Ovary (tissue), 10 donors: ENCODE measurements at places on chromosomes 1 and 21. TPM values are rescaled to one million over a fixed set of nuclear protein-coding genes. Genes with fewer than 3 reads are reported as not detected.

DNA sequence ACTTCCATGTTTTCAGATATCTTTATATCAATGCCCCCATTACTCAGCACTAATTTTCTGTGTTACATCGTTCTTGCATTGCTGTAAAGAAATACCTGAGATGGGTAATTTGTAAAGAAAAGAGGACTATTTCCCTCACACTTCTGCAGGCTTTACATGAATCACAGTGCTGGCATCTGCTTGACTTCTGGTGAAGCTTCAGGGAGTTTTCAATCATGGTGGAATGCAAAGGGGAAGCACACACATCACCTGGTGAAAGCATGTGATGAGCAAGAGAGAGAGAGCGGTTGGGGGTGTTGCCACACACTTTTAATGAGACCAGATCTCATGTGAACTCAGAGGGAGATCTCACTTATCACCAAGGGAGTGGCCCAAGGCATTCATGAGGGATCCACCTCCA, 14.9 kb upstream of the APP start:
- DNase-seq: no peak

DNA sequence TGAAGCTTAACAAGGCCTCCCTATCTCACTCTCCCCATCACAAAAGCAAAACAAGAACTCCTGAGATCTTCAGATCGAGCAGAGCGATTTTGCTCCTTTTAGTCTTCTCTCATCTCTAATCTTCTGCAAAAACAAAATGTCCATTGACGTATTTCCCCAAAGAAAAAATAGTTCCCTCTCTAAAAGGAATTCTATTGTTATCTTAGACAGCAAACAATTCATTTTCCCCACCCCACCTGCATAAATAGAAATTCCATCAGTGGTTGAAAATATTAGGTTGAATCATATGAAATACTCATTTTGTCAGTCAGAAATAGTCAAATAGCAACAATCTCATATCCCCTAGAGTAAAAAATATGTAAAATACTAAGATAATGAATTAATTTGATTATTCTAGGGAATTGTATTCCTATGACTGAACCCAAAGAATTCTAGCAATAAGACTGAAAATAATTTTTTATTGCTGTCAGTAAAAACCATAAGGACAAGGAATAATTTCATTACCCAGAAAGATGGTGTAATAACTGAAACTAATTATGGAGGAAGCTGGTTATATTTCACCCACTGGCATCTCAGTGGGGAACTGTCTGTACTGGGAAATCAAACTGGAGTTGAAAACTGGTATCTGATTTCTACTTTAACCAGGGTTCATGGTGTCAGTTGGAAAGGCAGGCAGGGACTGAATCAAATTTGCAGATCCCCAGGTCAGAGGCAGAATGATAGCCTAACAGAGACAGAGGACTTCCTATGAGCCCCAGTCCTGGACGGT, 51.3 kb downstream of the RHOU start:
- no peak for DNase-seq

GRCh38 chr1:17598251-17598650, 58.8 kb downstream of the ARHGEF10L start:
- no peak for DNase-seq

DNA sequence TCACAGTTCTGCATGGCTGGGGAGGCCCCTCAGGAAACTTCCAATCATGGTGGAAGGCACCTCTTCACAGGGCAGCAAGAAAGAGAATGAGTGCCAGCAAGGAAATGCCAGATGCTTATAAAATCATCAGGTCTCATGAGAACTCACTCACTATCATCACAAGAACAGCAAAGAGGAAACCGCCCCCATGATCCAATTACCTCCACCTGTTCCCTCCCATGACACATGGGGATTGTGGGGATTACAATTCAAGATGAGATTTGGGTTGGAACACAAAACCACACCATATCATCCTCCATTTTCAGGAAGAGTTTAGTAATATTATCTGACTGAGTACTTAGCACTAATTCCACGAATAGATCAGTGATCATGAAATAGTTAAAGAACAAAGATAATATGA, 244.2 kb downstream of the LMO4 start:
- DNase-seq: no peak

GRCh38 chr1:68955424-68955823, 458.5 kb upstream of the DEPDC1 start:
- DNase-seq: no peak

- DNase-seq: no peak
Measured at GRCh38 chr1:156503698-156504437, 3.3 kb upstream of the MEF2D start.

The ASPM gene
- 0.57 TPM for total RNA-seq

- no peak for DNase-seq
Measured at GRCh38 chr1:171863531-171863930, 22.2 kb downstream of the DNM3 start.

The SLC35F3 gene
- total RNA-seq: 0.69 TPM

DNA sequence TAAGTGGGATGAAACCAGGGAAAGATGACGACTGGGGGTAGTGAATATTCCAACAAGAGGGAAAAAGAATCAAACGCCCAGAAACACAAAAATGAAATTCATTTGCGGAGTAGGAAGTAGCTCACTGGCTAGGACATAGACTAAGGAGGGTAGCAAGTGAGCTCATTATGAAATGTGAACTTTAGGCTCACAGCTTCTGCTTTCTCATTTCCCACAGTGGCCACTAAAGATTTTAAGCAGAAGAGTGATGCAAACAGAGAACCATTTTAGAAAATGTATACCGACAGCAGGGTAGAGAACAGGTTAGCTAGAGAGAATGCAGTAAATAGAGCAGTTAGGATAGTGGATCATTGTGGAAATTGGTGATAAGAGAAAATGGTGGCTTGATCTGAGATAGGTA, 3.5 kb downstream of the CD48 start:
- no peak for DNase-seq

GRCh38 chr1:66732407-66733166, 19.7 kb upstream of the DYNLT5 start:
- DNase-seq: no peak

The CR1L gene
- not detected for total RNA-seq

DNA sequence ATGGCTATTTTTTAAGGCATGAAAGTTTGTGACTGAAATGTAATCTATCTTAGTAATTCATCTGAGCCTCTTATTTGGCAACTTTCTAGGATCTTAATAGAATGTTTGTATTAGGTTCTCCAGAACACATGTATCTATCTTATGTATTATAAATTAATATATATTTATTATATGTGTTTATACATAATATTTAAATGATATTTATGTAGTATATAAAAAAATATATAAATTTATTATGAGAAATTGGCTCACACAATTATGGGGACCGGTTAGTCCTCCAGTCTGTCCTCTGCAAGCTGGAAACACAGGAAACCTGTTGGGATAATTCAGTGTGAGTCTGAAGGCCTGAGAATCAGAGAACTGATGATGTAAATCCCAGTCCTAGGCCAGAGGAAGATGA, 155.7 kb downstream of the AMY1C start:
- DNase-seq: no peak

DNA sequence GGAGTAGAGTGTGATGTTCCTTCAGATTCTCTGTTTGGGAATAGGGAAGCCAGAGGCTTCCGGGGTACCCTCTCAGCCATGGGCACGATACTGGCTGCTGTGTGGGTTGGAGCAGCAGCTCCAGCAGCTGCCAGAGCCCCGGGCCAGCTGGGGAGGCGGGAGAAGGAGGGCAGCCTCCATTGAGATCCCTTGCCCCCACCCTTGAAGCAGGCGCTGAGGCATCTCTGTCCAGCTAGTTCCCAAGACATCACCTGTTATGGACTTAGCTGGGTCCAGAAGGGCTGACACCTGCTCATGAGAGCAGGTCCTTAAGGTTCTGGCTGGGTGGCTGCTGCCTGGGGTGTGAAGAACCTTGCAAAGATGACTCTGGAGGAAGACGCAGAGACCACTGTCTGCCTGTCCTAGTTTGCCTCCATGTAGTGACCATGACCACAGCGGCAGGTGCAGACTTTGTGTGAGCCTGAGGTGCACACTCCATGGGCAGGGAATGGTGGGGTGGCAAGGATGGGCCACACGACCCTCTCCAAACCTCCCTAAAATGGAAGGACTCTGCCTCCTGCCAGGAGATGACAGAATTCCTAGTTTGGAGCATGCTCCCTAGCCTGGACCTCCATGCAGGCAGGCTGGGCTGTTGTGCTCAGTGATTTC, 222.6 kb upstream of the C1orf174 start:
- DNase-seq: no peak

The TRIM67 gene
- 0.92 TPM for total RNA-seq
